ENCODE measurements at places on chromosomes 16 and 17. TPM values are rescaled to one million over a fixed set of nuclear protein-coding genes. Genes with fewer than 3 reads are reported as not detected.

The SLC12A3 gene
- total RNA-seq, result not detected

The TTC19 gene
- total RNA-seq, result 33.5 TPM

The FOXJ1 gene
- not detected for total RNA-seq

The ASGR1 gene
- total RNA-seq, result 1.0 TPM

The OR1A1 gene
- not detected for total RNA-seq

The PAQR4 gene
- total RNA-seq, result 13.7 TPM

The KIF2B gene
- total RNA-seq, result not detected

The EZH1 gene
- total RNA-seq, result 8.7 TPM

The SULT1A2 gene
- total RNA-seq, result 0.72 TPM

The GFAP gene
- total RNA-seq, result 0.08 TPM

The DOC2B gene
- total RNA-seq, result not detected

The LIG3 gene
- 9.2 TPM for total RNA-seq

The NPIPA1 gene
- 36.6 TPM for total RNA-seq

The CACNG3 gene
- total RNA-seq, result not detected

The KRT17 gene
- 11.0 TPM for total RNA-seq

The MT1B gene
- not detected for total RNA-seq

The KCNG4 gene
- total RNA-seq, result not detected

The OR3A3 gene
- total RNA-seq, result not detected

The CD300A gene
- not detected for total RNA-seq

The FGF11 gene
- total RNA-seq, result 2.1 TPM

The NUPR1 gene
- 21.2 TPM for total RNA-seq

The CACNG5 gene
- total RNA-seq, result not detected

The ESRP2 gene
- total RNA-seq, result 0.52 TPM

The MMP28 gene
- 0.13 TPM for total RNA-seq

The OR3A2 gene
- total RNA-seq, result 0.13 TPM

The FLII gene
- 172 TPM for total RNA-seq

The CD7 gene
- total RNA-seq, result 14.8 TPM
